Left lung (tissue), 14 donors: ENCODE measurements at places on chromosomes 3 and 15. TPM values are rescaled to one million over a fixed set of nuclear protein-coding genes. Genes with fewer than 3 reads are reported as not detected.

- H3K27me3 ChIP-seq = no peaks in the 10 kb centered on the region
- no peaks in the 10 kb centered on the region for H3K4me1 ChIP-seq
- H3K36me3 ChIP-seq = no peaks in the 10 kb centered on the region
- H3K27ac ChIP-seq = no peak overlapping the region
These were observed 31.6 kb downstream of the COL8A1 start for GRCh38 chr3:99669879-99670555.

DNA sequence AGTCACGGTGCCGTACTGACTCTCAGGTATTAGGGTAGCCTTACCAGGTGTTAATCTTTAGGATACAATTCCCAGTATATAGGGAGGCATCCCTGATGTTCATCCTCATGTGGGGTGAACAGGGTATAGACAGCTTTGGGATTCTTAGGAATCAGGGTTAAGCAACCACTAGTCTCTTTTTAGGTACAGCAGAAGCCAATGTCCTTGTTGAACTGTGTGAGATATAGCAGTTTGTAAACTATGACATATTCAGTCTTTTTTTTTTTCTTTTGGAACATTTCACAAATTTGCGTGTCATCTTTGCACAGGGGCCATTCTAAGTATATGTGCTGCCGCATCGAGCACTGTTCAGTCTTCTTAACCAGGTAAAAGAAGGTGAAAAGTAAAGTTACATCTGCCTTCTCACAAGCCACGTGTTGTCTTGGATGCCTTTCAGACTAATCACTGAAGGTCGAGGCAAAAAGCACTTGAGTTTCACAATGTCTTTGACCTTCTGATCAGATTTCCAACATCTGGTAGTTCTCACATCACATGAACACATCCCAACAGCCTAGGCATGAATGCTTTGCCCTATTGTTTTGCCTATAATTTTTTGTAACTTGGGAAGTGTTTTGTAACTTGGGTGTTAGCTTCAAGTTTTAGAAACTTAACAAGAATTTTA lies 17.2 kb downstream of the TSEN2 start:
- no peaks in the 10 kb centered on the region for H3K27me3 ChIP-seq
- DNase-seq = no peak
- no peaks in the 10 kb centered on the region for H3K4me1 ChIP-seq
- H3K36me3 ChIP-seq = peaks cover 62% of the 10 kb centered on the region
- no peak overlapping the region for H3K4me3 ChIP-seq
- no peak overlapping the region for H3K27ac ChIP-seq

- H3K36me3 ChIP-seq = no peaks in the 10 kb centered on the region
- no peak overlapping the region for H3K4me3 ChIP-seq
- no peak overlapping the region for H3K27ac ChIP-seq
- peaks cover 47% of the 10 kb centered on the region for H3K4me1 ChIP-seq
- no peaks in the 10 kb centered on the region for H3K27me3 ChIP-seq
These were observed 33.0 kb upstream of the DENND4A start for GRCh38 chr15:65824941-65825544.

- H3K27me3 ChIP-seq = no peaks in the 10 kb centered on the region
- no peak overlapping the region for H3K4me3 ChIP-seq
- peaks cover 4% of the 10 kb centered on the region for H3K4me1 ChIP-seq
- no peak for DNase-seq
- no peaks in the 10 kb centered on the region for H3K36me3 ChIP-seq
These were observed 103.3 kb downstream of the ATG7 start for GRCh38 chr3:11375333-11376088.

- H3K4me3 ChIP-seq = no peak overlapping the region
- no peaks in the 10 kb centered on the region for H3K36me3 ChIP-seq
- H3K27me3 ChIP-seq = no peaks in the 10 kb centered on the region
- no peaks in the 10 kb centered on the region for H3K4me1 ChIP-seq
These were observed 138.2 kb upstream of the ZNF385D start for GRCh38 chr3:21889166-21889565.

DNA sequence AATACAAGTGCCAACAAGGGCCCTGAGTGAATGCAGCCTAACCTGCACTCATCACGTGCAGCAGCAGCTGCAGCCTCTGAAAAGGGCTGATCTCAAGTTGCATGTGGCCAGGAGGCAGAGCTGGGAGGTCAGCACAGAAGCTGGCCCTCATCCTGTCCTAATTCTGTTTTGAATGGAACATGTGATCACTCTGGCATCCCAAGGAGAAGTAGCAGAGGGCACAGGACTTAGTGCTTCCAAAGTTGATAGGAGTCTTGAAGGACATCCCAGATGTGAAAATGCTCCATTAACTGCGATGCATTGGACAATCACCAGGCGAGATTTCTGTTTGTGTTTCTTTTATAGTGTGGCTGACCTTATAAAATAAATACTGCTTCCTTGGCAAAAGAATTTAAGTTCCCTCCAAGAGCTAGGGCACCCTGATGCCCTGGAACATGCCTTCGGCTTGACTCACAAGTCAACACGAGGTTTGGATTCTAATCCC lies 31.6 kb upstream of the STAG1 start:
- H3K4me3 ChIP-seq = no peak overlapping the region
- no peak overlapping the region for H3K27ac ChIP-seq
- H3K27me3 ChIP-seq = no peaks in the 10 kb centered on the region
- no peak for DNase-seq
- H3K4me1 ChIP-seq = peaks cover 14% of the 10 kb centered on the region

The MORC1 gene
- not detected for polyA plus RNA-seq

The C3orf70 gene
- 4.2 TPM for polyA plus RNA-seq

DNA sequence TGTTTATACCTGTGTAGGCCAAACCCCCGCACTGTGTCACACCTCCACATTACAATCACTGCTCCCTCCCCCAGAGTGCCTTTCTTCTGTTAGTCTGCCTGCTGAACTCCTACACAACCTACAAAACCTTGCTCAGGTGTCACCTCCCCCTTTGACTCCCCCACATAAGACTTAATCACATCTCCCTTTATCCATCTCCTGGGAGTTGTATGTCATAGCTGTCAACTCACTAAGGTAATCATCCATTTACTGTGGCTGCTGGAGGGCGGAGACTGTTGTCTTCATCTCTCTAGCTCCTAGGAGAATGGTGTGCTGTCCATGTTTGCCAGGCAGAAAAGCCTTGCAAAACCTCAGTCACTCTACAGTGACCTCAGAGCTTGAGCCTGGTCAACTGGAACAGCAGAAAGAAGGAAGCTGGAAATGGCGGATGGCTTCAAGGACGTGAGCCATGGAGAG lies 43.8 kb downstream of the ZNF710 start:
- no peak overlapping the region for H3K4me3 ChIP-seq
- peaks cover 25% of the 10 kb centered on the region for H3K4me1 ChIP-seq
- no peaks in the 10 kb centered on the region for H3K27me3 ChIP-seq
- DNase-seq = no peak
- H3K36me3 ChIP-seq = no peaks in the 10 kb centered on the region
